ENCODE measurements at places on chromosomes 5 and 9. TPM values are rescaled to one million over a fixed set of nuclear protein-coding genes. Genes with fewer than 3 reads are reported as not detected.

- no peaks in the 10 kb centered on the region for H3K36me3 ChIP-seq
- DNase-seq, result no peak
- H3K4me3 ChIP-seq, result no peak overlapping the region
- H3K27ac ChIP-seq, result no peak overlapping the region
These were observed 181.9 kb downstream of the ADAMTS6 start for GRCh38 chr5:65299861-65300260.

DNA sequence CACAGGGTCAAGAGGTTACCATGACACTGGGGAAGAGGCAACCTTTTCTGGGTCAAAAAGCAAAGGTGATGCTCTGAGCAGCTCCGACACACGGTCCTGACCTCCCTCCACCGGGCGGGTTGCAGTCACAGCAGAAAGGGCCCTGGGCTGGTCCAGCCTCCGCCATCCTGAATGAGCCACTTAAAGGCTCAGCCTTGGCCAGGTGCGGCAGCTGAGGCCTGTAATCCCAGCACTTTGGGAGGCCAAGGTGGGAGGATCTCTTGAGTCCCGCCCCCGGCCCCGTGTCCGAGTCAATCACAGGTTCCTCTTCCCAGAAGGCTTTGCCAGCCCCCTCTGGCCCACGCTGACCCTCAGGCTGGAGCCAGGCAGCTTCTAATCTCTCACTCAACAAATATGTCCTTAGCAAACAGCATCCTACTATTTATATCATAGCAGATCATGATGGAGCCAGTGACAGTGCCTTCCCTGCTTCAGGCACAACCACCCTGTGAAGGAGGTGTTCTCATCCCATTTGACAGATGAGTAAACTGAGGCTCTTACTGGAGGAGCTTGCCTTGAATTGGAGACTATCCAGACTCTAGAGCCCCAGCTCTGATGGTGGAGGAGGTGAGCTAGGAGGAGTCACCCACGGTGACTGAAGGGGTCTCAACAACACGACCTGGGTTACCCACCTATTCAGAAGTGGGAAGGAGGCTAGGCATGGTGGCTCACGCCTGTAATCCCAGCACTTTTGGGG, 79.1 kb downstream of the LRSAM1 start:
- H3K27ac ChIP-seq, result no peak overlapping the region
- peaks cover 28% of the 10 kb centered on the region for H3K4me1 ChIP-seq
- no peak for DNase-seq
- H3K27me3 ChIP-seq, result no peaks in the 10 kb centered on the region

- no peak overlapping the region for H3K27ac ChIP-seq
- H3K4me3 ChIP-seq, result no peak overlapping the region
- H3K4me1 ChIP-seq, result no peaks in the 10 kb centered on the region
- H3K27me3 ChIP-seq, result no peaks in the 10 kb centered on the region
- H3K36me3 ChIP-seq, result no peaks in the 10 kb centered on the region
These were observed 15.5 kb upstream of the SMC2 start for GRCh38 chr9:104078596-104078995.

The CARTPT gene
- not detected for total RNA-seq

- H3K36me3 ChIP-seq, result peaks cover 3% of the 10 kb centered on the region
- H3K4me3 ChIP-seq, result no peak overlapping the region
- no peaks in the 10 kb centered on the region for H3K4me1 ChIP-seq
- no peak for DNase-seq
- H3K27me3 ChIP-seq, result no peaks in the 10 kb centered on the region
These were observed 49.4 kb downstream of the ABHD17B start for GRCh38 chr9:71861618-71862017.

DNA sequence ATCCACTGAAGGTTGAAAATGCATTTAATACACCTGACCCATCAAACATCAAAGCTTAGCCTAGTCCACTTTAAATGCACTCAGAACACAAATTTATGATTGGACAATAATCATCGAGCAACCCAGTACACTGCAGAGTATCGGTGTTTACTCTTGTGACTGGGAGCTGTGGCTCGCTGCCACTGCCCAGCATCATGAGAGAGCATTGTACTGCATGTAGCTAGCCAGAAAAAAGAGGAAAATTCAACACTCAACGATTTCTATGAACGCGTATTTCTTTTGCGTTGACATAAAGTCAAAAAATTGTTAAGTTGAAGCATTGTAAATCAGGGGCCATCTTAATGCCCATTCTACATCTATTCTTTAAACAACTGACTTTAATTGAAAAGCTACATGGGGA, 95.1 kb upstream of the CD180 start:
- no peaks in the 10 kb centered on the region for H3K27me3 ChIP-seq
- no peak overlapping the region for H3K4me3 ChIP-seq
- no peak overlapping the region for H3K27ac ChIP-seq
- H3K36me3 ChIP-seq, result no peaks in the 10 kb centered on the region

DNA sequence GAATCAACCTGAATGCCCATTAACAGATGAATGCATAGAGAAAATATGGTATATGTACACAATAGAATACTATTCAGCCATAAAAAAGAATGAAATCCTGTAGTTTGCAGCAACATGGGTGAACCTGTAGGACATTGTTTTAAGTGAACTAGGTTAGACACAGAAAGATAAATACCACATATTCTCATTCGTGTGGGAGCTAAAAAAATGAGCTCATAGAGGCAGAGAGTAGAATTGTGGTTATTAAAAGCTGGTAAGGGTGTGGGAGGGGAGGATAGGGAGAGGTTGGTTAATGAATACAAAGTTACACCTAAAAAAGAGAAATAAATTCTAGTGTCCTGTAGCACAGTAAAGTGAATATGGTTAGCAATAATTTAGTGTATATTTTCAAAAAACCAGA, 23.5 kb downstream of the PTTG1 start:
- H3K4me3 ChIP-seq, result no peak overlapping the region
- no peaks in the 10 kb centered on the region for H3K27me3 ChIP-seq
- DNase-seq, result no peak
- H3K27ac ChIP-seq, result no peak overlapping the region
- no peaks in the 10 kb centered on the region for H3K4me1 ChIP-seq

The PDE4D gene
- 3.1 TPM for total RNA-seq

The GPR151 gene
- total RNA-seq, result not detected

- no peaks in the 10 kb centered on the region for H3K27me3 ChIP-seq
- DNase-seq, result no peak
- H3K4me3 ChIP-seq, result no peak overlapping the region
- no peak overlapping the region for H3K27ac ChIP-seq
- H3K4me1 ChIP-seq, result no peaks in the 10 kb centered on the region
These were observed 262.3 kb downstream of the AUH start for GRCh38 chr9:91099436-91099835.

The ZNF483 gene
- total RNA-seq, result 83.8 TPM

The SIT1 gene
- 8.2 TPM for total RNA-seq

Measured in H1 (cell line).